ENCODE measurements at places on chromosomes 3 and 15.

- DNase-seq: no peak
These were observed 72.3 kb downstream of the ZNF609 start for GRCh38 chr15:64532521-64533315.

DNA sequence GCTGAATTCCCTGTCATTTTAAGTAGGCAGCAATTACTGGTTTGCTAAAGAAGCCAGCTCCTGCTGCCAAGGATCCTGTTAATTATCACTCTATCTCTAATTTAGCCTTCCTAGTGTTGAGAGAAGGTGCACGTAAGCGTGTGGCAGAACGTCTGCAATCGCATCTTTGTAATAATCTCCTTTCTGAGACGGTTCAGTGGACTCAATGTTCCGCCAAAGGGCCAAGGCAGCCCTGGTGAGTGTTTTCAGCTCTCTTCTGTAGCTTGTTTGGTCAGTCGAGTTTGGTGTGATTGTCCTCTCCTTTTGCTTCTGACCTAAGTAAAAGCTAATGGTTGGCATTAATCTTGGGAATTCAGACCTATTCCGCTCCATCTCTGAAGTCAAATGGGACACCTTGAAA is 24.2 kb downstream of the MITF start:
- no peak for DNase-seq

DNA sequence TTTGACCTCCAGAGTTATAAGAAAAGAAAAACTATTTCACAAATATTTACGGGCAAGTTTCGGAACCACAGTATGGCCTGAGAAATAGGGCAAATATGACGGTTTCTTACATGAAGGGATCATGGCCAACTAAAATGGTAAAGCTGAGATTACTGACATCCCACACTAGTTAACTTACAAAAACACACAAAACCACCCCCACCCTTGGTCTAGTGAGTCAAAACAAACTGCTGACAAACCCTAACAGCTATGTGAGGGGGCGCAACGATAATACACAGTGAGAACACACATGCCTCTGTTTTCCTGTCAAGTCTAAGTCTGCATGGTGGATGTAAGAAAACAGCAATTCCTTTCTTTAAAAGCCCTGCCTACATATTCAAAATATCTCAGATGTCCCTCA is 32.3 kb downstream of the CBLB start:
- DNase-seq: peak; percentile 85

DNA sequence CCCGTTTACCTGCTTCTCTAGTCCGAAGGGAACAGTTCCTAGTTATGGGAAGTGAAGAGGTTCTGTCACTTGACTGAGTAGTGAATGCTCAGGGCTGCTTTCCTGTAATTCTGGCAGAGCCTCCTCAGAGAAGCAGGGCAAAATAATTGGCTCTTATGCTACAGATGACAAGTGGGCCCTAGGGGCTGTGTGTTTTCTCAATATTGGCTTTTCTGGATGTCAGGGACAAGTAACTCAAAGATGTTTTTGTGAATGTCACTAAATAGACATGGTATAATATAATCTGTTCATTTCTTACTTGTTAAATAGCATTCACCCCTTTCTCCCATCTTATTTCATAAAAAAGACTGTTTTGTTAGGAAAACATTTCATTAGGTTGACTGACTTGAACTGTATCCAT is 40.1 kb downstream of the SGO1 start:
- DNase-seq: no peak

DNA sequence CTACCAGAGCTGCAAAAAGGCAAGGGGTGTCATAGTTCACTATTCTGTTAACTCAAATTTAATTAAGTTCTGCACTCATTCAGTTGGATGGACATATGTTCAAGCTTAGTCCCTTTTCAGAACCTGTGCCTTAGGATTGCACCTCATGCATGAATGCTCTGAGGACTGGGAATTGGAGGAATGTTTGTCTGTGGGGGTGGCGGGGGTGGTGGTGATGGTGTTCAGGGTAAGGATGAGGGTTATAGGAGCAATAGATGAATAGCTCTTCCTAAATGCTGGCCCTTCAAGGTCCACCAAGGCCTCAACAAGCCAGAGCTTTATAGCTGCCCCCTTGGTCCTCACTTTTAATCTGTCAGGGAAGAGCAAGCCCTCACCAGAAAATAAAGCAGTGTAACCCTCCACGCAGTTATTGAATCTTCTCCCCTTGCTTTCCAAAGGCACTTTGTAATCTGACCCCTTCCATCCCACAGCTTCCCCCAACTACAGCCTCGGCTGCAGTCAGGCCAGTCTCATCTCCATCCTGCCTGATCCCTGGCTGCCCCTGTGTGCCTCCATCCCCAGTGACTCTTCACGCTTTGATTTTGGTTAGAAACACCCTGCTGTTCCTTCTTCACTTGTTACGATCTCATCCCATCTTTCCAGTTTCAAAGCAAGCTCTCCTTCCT is 221.6 kb upstream of the LMCD1 start:
- DNase-seq: no peak

- peak; percentile 47 for DNase-seq
These were observed 569.0 kb downstream of the TUSC7 start for GRCh38 chr3:117278424-117279190.
